Mucosa of gallbladder (tissue), 1 donor: ENCODE measurements at places on chromosomes 11 and 22. TPM values are rescaled to one million over a fixed set of nuclear protein-coding genes. Genes with fewer than 3 reads are reported as not detected.

- no peak for DNase-seq
These were observed 1529.2 kb upstream of the TENM4 start for GRCh38 chr11:80970037-80970436.

GRCh38 chr11:126482586-126483108 lies 127.2 kb downstream of the ST3GAL4 start:
- no peak for DNase-seq

DNA sequence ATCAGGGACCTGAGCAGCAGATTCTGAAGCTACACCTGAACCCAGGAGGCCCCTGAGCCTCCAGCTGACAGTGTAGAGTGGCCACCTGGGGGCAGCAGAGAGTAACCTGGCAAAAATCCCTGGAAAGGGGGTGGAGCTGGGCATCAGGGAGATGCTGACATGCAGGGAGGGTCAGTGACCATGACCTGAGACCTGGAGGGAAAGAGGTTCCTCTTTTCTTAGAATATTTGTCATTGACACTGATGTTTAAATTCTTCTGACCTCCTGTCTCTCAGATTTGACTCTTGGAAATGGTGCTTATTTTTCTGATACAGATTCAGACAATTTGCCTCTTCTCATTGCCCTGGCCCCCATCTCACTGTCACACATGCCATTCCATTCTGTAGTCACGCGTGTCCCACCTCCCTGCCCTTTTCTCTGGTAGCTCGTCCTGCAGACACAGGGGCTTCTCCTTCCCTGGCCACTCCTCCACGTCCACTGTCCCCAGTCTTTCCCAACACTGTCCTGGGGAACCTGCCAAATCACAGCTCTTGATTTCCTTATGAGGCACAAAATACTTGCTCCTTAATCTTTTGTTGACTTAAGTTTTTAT lies 117.2 kb upstream of the IGLL5 start:
- DNase-seq, result peak; percentile 60

DNA sequence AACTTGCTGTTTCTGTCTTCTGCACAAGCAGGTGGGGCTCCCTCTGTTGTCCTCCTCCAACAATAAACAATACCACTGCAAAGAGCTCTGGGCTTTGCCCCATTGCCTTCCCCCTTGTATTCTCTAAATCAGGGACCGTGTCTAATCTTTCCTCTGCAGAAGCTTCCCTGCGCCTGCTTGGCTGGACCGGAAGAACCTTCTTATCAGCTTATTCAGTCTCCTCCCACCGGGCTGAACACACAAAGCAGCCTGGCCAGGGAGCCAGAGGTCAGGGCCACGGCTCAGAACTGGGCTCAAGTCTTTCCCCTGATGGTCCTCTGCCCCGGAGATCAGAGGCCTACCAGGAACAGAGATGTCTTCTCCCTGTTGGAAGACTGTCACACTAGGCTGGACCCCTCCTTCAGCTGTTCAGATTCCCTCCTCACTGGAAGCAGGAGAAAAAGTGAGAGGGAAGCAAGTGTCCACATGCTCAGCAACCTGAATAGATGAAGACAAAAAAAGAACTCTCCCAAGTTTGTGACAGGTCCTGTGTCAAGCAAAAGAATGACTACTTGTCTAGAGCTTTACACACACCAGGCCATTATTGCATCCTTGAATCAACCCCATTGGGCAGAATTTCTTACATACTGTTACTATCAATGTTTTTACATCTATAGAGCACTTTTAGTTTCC lies 63.7 kb downstream of the RAB30 start:
- DNase-seq, result peak; percentile 54

The MAJIN gene
- not detected for total RNA-seq

DNA sequence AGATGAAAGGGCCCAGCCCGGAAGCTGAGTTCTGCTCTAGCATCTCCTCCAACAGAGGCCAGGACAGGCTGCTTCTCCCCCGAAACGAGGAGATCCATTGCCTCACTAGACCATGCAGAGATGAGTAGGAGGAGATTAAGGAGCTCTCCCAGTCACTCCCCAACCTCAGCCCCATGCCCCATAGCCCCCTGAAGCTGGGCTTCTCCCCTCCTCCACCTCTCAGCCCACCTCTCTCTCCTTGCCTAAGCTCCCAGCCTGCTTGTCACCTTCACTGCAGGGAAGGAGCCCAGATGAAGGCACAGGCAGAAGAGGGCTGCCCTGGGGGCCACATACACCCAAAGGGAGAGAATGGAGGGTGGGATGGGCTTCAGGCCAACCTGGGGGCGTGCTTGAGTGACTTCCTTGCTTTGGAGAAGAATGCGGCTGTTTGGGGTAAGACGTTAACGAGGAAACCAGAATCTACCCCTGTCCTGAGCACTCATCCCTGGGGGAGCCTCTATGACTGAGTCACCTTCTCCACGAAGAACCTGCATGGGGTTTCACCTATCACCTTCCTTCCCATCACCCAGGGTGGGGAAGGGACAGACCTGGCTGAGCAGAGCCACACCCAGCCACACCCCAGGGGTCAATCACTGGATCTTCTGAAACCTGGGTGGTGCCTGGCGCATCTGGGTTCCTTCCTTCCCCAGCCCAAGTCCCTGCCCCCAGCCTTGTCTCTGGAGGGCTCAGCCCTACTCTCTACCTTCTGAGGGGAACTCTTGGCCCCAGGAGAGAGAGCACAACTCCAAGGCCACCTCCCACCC lies 11.6 kb upstream of the GNAZ start:
- DNase-seq, result no peak

DNA sequence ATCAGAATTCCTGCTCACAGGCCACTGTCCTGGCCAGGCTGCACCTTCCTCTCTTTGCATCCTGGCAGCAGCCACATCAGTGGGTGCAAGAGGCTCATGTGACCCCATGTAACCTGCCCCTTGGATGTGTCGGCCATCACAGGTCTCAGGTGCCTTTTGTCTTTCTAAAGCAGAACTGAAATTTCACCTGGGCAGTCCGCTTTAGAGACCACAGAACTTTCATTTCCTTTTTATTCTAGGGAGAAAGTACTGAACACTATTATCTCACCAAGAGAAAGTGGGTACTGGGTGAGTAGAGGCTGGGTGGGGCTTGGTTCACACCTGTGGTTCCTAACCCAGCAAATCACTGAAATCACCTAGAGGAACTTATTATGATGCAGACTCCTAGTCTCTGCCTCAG lies 51.7 kb upstream of the NUP160 start:
- DNase-seq, result no peak

GRCh38 chr11:75233754-75234172 lies 6.8 kb upstream of the TPBGL start:
- DNase-seq, result peak; percentile 54
